ENCODE measurements at places on chromosomes 12 and 14. TPM values are rescaled to one million over a fixed set of nuclear protein-coding genes. Genes with fewer than 3 reads are reported as not detected.

Gene GPRC5A
- 1.8 TPM for total RNA-seq

Gene PARPBP
- 13.5 TPM for total RNA-seq

Gene P2RX2
- total RNA-seq: not detected

Gene CABP1
- total RNA-seq: not detected

Gene NRIP2
- total RNA-seq: not detected

Gene PAX9
- total RNA-seq: not detected

Gene IL31
- not detected for total RNA-seq

Gene HSPB8
- 2.8 TPM for total RNA-seq

Gene MUCL1
- total RNA-seq: not detected

Gene SSPN
- 0.39 TPM for total RNA-seq

Gene KRT74
- total RNA-seq: not detected

Gene PTPRO
- under 0.01 TPM for total RNA-seq

Gene PROX2
- total RNA-seq: not detected

Gene CDCA4
- total RNA-seq: 26.3 TPM

Gene NFE2
- total RNA-seq: not detected

Gene SLCO1B3
- total RNA-seq: not detected

Gene RASSF8
- 38.6 TPM for total RNA-seq

Gene INHBC
- total RNA-seq: not detected

Gene HOMEZ
- 4.6 TPM for total RNA-seq

Gene LTB4R2
- 3.2 TPM for total RNA-seq

Gene C1QL4
- total RNA-seq: not detected

Gene PRB2
- total RNA-seq: not detected

Gene TCL1B
- not detected for total RNA-seq

Gene HRK
- total RNA-seq: not detected

Gene LRRC9
- total RNA-seq: not detected

Gene VASH1
- total RNA-seq: 9.0 TPM

Gene RFX4
- not detected for total RNA-seq

Gene TMEM117
- 4.0 TPM for total RNA-seq

Gene ISCA2
- total RNA-seq: 14.2 TPM

Gene TSPAN11
- total RNA-seq: 29.3 TPM

Gene CIROP
- total RNA-seq: not detected

Gene CTSG
- total RNA-seq: not detected

Gene MGAT2
- total RNA-seq: 59.5 TPM

Gene CCDC196
- not detected for total RNA-seq

Gene FAM186B
- total RNA-seq: 0.13 TPM

Gene HOXC6
- not detected for total RNA-seq

Gene KCNC2
- total RNA-seq: not detected

Gene KRT79
- not detected for total RNA-seq

Gene PLEKHG7
- total RNA-seq: not detected

Gene EML5
- total RNA-seq: 0.13 TPM

Gene HSPA2
- 6.3 TPM for total RNA-seq

Gene DDN
- 0.13 TPM for total RNA-seq

Gene GOLGA5
- total RNA-seq: 22.9 TPM

Gene NAV3
- total RNA-seq: 2.3 TPM

Gene TFCP2
- 9.2 TPM for total RNA-seq

Gene TNS2
- total RNA-seq: 16.7 TPM

Gene CRADD
- total RNA-seq: 9.6 TPM

Gene FAR2
- 80.8 TPM for total RNA-seq

Gene PIP4K2C
- total RNA-seq: 10.9 TPM

Gene RNF31
- 31.1 TPM for total RNA-seq

Gene LALBA
- not detected for total RNA-seq

Gene ESPL1
- total RNA-seq: 6.0 TPM

Gene DPPA3
- not detected for total RNA-seq

Gene TTC9
- 0.13 TPM for total RNA-seq

Gene TMTC1
- total RNA-seq: 6.3 TPM

Gene TEX52
- total RNA-seq: not detected
